ENCODE measurements at places on chromosomes 2 and 18.
A peak's percentile ranks its signal among the peaks of the same experiment; 100 is the strongest.

GRCh38 chr2:177972782-177973181 lies 99.8 kb downstream of the PDE11A start:
- DNase-seq = no peak

DNA sequence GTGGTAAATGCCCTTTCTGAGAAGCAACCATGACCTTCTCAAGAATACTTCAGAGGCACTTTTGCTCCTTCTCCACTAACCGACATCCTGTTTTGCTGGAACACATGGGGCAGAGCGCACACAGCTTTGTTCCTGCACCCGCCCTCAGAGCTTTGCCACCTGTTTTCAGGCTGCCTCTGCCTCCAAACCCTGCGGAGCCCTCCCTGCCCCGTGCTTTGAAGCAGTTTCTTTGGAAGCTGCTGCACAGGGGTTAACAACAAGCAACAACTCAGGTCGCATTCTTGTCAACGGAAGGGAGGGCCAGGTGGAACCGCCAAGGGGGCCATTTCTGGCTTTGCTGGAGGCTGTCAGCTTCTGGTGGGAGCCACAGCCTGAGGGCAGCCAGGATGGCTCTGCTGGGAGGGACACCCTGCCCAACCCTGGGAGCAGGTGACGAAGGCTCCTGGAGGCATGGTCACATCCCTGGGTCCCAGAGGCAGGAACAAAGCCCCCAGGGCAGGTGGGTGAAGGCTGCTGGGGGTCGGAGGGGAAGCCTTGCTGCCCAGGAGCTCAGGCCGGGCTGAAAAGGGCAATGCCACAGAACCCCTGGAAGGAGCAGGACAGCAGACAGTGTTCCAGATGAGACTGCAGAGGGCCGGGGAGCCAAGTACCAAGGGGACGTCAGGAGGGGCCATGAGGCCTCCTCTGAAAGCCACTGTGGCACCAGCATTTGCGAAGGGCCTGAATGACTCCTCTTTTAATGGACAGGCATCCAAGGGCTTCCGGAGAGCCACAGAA lies 46.8 kb downstream of the MRPS5 start:
- peak; percentile 91 for DNase-seq

GRCh38 chr2:200373973-200374416 lies 67.5 kb downstream of the SPATS2L start:
- peak; percentile 16 for DNase-seq

DNA sequence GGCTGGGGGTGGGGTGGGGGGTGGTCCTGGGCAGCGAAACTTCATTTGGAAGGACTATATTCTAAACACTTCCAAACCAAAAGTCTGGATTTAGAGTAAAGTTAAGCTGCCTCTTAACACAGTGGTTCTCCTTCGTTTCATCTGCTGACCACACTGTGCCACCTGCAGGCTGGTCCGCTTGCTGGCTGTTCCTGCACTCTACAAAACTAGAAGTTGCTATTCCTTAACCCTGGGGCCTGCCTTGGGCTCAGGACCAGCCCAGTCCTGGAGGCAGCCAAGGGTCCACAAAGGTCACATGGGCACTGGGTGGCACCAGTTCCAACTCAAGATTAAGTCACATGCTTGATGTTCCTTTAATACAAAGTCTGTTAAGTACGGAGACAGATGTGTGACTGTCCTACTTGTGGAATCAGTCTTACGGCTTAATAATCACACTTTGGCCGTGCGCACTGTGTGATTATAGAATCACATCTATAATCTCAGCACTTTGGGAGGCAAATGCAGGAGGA lies 195.4 kb downstream of the FAM210A start:
- DNase-seq = peak; percentile 20

- no peak for DNase-seq
These were observed 5.3 kb downstream of the STEAP3 start for GRCh38 chr2:119228964-119229363.

DNA sequence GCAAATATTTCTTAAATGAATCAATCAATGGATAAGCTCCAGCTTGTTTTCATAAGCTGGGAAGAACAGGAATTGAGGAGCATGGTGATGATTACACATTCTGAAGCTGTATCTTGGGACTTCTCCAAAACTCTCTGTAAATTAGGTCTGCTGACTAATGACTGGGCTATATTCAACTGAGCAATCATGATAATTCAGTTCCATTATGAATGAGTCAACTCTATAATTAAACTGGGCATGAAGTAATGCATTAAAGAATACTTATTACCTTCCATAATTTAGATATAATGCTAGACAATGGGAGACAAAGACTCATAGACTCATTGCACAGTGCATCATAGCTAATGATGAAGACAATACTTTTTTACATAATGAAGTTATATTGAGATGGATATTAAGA lies 207.4 kb downstream of the CBLN2 start:
- DNase-seq = no peak

All from CD4-positive, alpha-beta T cell treated with Interleukin-4 for 1 hour (primary cell).